H54 (cell line): ENCODE measurements at places on chromosomes 16 and 17.

GRCh38 chr17:12603566-12603965 lies 62.1 kb upstream of the MYOCD start:
- DNase-seq, result no peak

DNA sequence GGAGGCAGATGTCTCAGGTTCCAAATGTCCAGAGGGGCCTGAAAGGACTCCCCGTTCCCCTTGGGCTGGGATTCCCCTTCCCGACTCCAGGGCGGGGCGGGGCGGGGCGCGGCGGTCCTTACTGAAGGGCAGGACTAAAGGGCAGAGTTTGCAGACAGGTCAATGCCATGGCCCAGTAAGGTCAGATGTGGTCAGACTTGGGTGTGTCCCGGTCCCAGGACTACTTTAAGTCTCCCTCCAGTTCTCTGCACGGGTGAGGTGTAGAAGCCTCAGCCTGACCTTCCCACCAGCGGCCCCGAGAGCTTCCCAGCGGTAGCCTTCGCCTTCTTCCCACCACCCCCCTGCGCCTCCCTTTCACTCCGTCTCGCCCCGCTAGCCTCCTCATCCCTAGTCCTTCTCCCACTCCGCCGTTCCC lies 532 bp downstream of the KDM6B start:
- no peak for DNase-seq

GRCh38 chr17:70905796-70906195 lies 736.5 kb downstream of the KCNJ2 start:
- peak; percentile 50 for DNase-seq

DNA sequence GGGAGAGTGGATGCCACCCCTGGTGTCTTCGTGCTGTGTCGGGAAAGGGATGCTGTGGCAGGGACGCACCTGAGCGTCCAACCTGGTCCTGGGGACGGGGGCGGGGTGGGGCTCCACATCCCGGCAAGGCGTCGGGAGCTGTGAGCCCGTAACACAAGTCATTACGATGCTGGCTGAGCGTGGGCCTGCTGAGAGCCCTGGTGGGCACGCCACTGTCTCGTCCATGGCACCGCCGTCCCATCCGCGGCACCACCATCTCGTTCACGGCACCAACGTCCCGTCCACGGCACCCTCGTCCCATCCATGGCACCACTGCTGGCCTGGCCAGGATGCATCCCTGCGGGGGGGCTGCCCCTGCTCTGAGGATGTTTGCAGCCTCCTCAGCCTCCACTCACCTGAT lies 24.1 kb upstream of the GNG13 start:
- DNase-seq, result no peak

DNA sequence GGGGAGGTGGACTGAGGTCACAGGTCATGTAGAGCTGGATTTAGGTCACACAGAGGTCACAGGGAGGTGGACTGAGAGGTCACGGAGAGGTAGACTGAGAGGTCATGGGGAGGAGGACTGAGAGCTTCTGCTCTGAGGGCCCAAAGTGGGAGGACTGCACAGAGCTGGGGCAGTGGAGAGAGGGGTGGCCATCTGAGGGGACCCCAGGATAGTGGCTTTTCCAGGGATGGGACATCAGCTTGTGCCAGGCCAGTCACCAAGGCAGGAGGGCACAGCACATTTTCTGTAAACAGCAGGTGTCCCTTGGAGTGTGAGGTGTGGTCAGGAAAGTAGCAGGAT lies 26.1 kb upstream of the JPT2 start:
- no peak for DNase-seq

- no peak for DNase-seq
Measured at GRCh38 chr17:9408381-9408780, 167.2 kb downstream of the STX8 start.

GRCh38 chr17:77544347-77545110 lies 403.8 kb downstream of the SEC14L1 start:
- no peak for DNase-seq

DNA sequence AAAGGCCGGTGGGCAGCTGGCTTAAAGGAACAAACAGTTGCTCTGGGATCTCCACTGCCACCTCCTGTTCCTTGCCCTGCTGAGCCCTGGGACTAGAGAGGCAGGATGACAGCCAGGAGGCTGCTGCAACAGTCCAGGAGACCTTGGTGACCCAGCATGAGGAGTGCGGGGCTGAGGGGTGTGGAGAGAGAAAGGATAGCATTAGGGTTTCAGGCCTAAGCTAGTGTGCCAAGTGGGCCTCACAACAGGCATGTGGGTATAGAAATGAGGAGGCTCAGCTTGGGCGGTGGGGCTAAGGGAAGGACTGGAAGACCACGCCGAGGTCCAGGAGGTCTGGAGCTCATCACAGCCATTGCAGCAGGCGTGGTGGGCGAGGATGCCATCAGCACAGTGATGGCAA lies 39.8 kb downstream of the SDK2 start:
- no peak for DNase-seq

GRCh38 chr17:56774650-56775049 lies 59.1 kb downstream of the C17orf67 start:
- DNase-seq, result no peak

- no peak for DNase-seq
Measured at GRCh38 chr16:88505405-88506082, 52.5 kb downstream of the ZFPM1 start.

GRCh38 chr16:3171181-3171854 lies 16.7 kb upstream of the OR1F1 start:
- no peak for DNase-seq
